ENCODE measurements at places on chromosomes 1 and 21.

- DNase-seq = no peak
Observed at GRCh38 chr1:245211035-245211749, 56.4 kb downstream of the KIF26B start.

DNA sequence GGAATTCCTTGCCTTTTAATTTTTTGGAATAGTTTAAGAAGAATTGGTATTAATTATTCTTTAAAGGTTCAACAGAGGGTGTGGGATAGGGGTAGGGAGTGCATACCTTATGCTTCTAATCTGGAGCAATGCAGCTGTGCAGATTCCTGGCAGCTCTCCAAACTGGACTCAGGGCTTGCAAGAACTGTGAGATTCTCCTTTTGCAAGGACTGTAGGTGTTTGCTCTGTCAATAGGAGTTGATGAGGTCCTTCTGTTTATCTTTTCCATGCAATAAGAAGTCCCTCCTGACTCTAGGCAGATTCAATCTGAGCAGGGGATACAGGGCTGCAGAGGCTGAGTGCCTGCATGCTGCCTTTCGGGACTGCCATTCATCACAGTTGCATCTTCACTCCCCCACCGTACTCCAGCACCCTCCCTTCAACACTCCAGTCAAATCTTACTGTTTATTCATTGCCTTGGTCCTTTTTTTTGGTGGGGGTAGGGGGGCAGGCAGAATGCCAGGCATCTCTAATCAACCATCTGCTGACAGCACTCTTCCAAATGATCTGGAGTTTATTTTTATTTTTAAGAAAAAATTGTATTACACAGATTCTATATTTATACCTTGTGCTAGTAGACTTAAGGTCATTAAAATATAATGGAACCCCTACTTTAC lies 122.3 kb downstream of the DISC1 start:
- DNase-seq = no peak

GRCh38 chr1:151935154-151935553 lies 25.8 kb upstream of the THEM4 start:
- DNase-seq = no peak

GRCh38 chr1:149917571-149918144 lies at the start of gene SV2A:
Gene SV2A, minus strand, starts transcription at chr1:149917844. Its CDS starts 4,004 bp downstream, at chr1:149913840.
- peak; percentile 69 for DNase-seq

- no peak for DNase-seq
Observed at GRCh38 chr1:116508984-116509980, 61.5 kb downstream of the CD58 start.

- no peak for DNase-seq
Observed at GRCh38 chr1:50977575-50978143, 7.6 kb downstream of the CDKN2C start.

- no peak for DNase-seq
Observed at GRCh38 chr1:200139661-200140250, 112.2 kb downstream of the NR5A2 start.

DNA sequence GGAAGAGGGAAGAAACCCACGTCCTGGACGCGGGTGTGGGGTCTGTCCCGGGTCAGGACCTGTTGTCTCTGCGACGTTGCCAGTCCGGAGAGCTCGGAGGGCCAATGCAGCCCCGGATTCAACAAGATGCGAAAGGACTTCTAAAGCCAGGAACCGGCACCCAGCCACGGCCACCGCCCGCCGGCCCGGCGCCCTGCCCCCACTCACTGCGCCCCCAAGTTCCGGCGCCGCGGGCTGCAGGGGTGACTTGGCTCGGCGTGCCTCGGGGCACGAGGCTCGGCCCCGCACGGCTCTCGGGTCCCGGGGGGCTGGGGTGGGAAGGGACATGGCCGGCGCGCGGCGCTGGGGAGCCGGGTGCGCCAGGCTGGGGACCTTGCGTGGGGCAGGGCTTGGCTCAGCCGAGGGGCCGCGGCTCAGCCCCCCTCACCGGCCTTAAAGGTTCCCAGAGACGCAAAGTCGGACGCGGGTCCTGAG lies 51.8 kb upstream of the H6PD start:
- DNase-seq = peak; percentile 19

- no peak for DNase-seq
Observed at GRCh38 chr1:116538544-116538943, 32.3 kb downstream of the CD58 start.

DNA sequence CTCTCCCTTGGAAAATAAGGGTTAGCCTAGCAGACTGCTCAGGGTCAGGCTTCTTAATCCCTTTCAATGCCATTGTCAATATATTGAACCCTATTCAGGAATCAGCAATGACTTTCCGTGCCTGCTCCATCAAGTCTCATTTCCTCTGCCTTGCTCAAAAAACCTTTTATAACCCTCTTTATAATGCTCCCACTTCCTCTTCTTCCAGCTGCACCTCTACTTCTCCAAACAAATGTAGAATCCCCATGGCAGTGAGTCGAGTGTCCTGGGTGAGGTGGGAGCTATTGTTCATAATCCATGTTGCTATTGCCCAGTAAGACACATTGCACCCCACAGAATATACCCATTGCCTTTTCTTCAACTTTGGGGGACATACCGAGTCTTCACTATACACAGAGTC lies 58.6 kb downstream of the OLIG1 start:
- DNase-seq = no peak

DNA sequence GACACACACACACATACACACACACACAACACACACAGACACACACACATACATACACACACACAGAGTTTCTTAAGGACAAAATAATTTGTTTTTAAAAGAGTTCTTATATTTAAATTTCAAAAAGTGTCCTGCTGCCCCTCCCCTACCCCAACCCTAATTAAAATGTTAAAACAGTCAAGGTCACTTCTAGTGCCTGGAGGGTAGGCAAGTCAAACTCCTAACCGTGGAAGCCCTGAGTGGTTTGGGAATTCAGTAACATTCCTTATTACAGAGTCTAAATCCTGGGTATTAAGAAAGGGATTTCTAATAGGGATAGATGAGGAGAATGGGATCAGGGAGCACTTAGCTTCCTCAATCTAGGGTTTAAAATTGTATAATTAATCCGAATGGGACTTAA lies 403.6 kb upstream of the NFIA start:
- no peak for DNase-seq

GRCh38 chr1:55589671-55590297 lies 374.6 kb upstream of the USP24 start:
- DNase-seq = no peak

GRCh38 chr1:75643460-75643859 lies 32.5 kb upstream of the SLC44A5 start:
- no peak for DNase-seq

DNA sequence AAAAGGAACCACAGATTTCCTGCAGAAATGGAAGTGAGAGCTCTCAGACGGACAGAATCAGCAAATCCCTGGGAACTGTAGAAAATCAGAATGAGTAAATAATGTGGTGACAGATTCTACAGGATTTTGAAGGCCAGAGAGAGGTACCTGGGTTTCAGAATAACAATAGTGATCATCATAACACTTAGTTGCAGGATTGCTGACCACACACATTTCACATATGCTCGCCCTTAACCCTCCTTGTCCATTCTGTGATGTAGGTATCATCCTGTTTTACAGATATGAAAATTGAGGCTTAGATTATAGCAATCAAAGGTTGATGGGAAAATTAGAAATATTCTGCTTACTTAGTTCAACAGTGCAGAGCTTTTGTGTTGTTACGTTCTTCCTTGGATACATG lies 97.9 kb upstream of the HOOK1 start:
- no peak for DNase-seq

DNA sequence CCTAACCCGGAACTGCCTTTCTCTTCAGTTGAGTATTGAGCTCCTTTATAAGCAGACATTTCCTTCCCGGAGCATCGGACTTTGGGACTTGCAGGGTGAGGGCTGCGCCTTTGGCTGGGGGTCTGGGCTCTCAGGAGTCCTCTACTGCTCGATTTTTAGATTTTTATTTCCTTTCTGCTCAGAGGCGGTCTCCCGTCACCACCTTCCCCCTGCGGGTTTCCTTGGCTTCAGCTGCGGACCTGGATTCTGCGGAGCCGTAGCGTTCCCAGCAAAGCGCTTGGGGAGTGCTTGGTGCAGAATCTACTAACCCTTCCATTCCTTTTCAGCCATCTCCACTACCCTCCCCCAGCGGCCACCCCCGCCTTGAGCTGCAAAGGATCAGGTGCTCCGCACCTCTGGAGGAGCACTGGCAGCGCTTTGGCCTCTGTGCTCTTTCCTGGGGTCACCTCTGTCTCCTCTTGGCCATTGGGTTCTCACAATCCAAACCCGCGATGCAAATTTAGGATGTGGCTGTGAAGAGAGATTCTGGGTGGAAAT lies 3.7 kb downstream of the OLIG2 start:
- no peak for DNase-seq

DNA sequence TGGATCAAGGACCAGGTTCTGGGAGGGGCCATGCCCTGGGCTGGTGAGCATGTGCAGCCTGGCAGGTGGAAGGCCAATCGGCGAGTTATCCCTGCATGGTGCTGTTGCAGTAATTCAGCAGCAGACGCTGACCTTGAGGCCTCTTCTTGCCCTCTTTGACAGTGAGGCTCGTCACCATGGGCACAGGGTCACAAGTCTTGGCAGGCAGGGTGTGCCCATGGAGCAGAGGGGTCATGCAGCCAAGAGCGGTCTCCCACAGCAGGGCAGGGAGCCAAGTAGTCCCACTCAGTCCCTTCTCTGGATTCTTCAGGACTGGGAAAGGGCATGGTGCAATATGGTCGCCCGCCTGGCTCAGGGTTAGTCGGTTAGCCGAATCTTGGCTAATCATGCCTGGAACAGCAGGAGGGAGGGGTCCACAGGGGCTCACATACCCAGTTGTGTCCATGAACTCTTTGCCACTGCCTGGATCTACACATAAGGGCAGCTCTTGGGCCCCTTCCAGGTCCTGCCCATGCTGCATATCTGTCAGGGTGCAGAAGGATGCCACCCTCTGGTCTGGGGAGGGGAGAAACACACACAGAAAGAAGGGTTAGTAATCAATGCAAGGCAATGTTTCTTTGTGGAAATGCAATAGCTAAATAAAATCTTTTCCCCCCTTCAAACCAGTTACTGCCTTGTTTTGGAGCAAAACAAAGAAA lies 226.8 kb downstream of the SIPA1L2 start:
- no peak for DNase-seq

- peak; percentile 86 for DNase-seq
Observed at GRCh38 chr1:3217181-3217641, 148.2 kb downstream of the PRDM16 start.

All from DMS79 treated with DMSO at 0.1 percent for 48 hours (cell line).